Fibroblast of skin of right quadriceps (primary cell): ENCODE measurements at places on chromosomes 1 and 21.

DNA sequence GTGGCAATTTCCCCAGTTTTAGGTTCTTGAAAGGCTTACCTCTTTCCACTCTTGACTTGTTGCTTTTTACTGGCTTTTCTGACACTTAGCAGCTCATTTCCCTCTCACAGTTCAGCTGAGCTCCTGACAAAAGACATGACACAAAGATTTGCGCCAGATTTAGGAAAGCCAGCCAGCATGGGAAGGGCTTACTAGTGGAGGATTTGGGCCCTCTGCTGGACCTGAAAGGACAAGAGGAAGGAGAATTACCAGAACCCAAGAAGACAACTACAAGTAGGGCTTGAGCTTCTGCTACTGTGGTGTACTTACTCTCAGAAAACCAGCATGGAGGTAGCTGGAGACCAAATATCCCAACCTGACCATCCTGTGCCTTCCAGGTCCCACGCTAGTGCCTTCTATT is 784.5 kb downstream of the BRINP3 start:
- DNase-seq = peak; percentile 2

- peak; percentile 91 for DNase-seq
Measured at GRCh38 chr1:153565529-153566374, at the start of gene S100A2. Gene S100A2, minus strand, starts transcription at chr1:153565844. Its CDS starts 1,967 bp downstream, at chr1:153563877.

DNA sequence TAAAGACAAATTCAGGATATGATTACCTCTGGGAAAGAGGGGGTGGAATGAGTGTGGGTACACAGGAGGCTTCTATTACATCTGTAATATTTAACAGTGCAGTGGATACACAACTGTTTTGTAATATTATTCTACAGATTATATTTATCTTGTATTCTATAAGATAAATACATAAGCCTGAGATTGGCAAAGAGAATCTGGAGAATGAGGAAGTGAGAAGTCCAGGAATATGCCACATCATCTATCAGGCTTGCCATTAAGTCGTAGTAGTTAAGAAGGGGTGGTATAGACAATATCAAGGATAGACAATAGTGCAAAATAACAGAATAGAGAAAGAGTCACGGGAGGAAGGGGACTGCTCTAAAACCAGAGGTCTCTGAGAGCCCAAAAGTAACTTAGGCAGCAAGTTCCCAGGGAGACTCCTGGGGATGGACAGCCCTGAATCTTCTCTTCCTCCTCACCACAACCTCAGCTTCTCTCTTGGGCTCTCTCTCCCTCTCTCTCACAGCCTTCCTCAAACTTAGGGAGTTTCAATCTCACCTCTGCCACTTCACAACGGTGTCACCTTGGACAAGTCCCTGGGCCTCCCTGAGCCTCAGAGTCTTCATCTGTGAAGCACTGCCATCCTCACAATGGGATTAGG is 14.0 kb upstream of the PTAFR start:
- peak; percentile 25 for DNase-seq

DNA sequence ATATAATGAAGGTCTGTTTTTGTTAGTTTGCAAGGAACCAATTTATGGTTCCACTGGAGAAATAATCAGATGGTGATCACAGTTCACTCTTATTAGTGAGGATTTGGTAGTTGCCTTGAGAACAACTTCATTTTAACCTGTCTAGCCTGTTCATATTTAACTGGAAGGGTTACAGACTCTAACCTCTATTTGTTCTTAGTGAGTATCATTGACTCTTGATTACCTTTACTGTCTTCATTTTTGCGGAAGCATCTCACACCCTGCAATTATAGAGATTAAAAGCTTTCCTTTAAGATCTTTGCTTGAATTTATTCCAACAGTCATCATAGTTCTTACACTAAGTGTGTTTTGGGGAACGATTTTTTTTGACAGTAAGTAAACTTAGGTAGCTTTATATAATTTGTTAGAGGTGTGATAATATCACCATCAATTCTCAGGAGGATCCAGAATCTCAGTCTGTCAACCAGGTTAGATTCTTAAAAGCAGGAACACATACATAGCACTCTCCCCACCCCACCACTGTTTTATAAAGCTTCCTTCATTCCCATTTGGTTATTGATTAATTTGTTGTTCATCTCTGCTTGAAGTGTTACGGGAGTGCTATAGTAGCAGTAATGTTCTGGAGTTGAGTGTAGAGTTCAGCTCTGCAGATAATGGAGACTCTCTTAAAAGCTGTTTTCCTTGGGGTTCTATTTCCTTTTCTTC is 30.1 kb downstream of the B3GALT2 start:
- no peak for DNase-seq

GRCh38 chr1:19980314-19980713 is 896 bp upstream of the PLA2G2A start:
- no peak for DNase-seq

- DNase-seq = no peak
Measured at GRCh38 chr1:86787621-86788020, 83.2 kb downstream of the SH3GLB1 start.

GRCh38 chr1:197814306-197814705 is 39.0 kb upstream of the DENND1B start:
- DNase-seq = no peak

DNA sequence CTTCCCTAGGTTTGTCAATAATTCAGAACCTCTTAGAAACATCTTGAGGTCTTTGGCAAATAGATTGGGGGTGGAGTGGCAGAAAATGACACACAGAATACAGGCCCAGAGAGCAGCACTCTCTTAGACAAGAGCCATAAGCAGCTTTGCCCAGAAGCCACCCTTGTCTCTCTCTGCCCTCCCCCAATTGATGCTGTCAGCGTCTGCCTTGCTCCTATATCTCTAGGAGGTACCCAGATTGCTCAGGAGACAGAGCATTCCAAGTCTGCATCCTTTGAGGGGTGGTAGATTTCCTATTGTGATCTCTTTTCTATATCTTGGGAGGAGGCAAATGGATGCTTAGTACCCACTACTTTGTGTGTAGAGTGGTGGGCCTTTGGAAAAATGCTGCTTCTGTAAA is 1.8 kb downstream of the RGL1 start:
- DNase-seq = no peak

GRCh38 chr1:77762072-77762476 is 2.4 kb upstream of the USP33 start:
- peak; percentile 75 for DNase-seq

GRCh38 chr1:40599926-40600325 is 65.6 kb downstream of the RIMS3 start:
- DNase-seq = no peak

DNA sequence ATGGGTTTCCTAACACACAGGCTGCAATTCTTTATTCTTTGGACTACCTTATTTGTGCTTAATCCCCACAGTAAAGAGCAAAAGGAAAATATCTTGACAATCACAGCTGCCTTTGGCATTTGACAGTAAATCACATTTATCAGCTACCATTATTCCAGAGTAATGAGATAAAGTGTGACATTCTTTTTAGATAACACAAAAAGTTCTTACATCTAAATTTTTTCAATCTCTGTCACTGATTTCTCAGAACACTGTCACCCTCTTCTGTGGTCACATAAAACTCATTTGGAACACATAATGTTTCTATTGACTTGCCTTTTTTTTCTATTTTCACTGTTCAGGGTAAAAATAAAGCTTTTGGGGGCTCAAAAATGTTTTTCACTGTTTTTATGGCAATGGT is 484.6 kb downstream of the LTN1 start:
- DNase-seq = no peak

GRCh38 chr1:210743038-210743437 is 390.9 kb downstream of the KCNH1 start:
- no peak for DNase-seq

- no peak for DNase-seq
Measured at GRCh38 chr1:59689730-59690129, 125.0 kb upstream of the HOOK1 start.

GRCh38 chr1:218983433-218983832 is 190.2 kb upstream of the LYPLAL1 start:
- DNase-seq = no peak

- peak; percentile 64 for DNase-seq
Measured at GRCh38 chr1:2311184-2312032, 79.9 kb downstream of the MORN1 start.

DNA sequence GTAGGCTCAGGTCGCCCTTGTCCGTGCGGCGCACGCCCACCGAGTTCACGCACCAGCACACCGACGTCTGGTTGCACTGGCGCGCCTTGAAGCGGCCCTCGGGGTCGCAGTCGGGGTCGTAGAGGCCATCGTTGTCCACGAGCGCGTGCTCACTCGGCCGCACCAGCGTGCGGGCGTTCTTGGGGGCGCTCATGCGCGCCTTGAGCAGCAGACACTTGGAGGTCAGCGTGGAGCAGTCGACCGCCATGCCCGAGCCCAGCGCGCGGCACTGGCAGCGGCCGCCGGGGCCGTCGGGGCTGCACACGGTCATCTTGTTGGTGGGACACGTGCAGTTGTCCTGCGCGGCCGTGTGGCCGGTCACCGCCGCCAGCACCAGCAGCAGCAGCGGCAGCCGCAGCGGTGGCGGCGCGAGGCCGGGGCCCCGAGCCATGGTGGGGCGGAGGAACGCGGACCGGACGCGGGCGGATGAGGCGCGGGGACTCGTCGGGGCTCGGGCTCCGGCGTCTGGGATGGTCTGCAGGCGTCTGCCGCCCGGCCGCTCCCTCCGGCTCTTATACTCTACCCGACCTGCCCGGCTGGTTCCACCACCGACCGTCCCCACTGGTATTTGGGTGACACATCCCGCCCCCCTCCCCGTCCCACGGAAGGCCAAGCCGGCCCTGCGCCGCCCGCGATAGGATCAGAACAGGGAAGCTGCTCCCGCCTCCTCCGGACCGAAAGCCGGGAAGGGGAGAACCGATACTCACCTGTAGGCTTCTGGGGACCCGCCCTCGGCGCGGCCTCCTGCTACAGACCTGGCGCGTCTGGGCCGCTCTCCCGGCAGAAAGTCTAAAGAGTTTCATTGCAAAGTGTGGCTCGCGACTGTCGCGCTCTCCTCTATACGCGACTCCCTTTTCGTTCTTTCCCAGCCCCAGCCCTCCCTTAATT is at the start of gene TACSTD2:
Gene TACSTD2 (minus strand): TSS at position 526 of the 927 bp plus-strand sequence. CDS start 96 bp downstream, at position 430.
- no peak for DNase-seq

DNA sequence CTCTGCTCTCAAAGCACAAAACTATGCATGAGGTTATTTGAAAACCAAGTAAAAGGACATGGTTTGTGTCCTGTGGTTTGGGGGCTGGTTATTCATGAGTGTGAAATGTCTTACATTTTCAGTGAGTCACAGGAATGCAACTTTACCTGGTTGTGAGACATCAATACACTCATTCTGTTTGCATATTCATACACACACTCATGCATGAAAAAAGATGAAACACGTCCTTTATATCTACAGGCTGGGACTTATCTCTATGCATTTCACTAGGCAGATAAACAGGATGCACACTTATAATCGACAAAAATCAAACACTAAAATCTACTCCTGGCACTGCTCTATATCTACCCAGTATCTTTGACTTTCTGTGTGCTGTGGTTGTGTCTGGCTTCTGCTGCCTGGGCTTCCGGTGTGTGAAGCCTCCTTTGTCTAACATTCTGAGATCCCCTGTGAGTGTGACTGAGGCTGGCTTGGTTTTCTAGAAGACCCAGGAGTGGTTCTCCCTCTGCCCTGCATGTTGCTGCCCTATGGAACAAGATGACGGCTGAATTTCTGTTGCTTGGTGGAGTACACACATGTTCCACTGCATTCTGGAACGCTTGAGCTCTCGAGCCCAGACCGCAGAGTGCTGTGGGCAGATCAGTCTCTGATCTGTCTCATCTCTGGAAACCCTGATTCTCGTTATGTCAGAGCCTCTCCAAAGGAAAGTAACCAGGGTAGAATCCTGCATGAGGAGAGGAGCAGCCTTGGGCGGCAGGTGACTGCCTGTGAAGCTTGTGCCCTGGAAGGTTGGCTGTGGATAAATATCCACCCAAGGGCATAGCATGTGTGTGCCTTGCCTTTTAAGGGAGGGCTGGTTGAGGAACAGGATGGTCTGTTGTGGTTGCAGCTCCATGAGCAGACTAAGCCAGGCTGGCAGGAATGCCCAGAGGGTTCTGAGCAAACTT is 19.7 kb upstream of the FASLG start:
- peak; percentile 97 for DNase-seq
